ENCODE measurements at places on chromosomes 11 and 22. TPM values are rescaled to one million over a fixed set of nuclear protein-coding genes. Genes with fewer than 3 reads are reported as not detected.

RASD2 gene
- 10.2 TPM for total RNA-seq

GRCh38 chr22:45459235-45459634, 43.4 kb upstream of the FBLN1 start:
- no peak for DNase-seq

GRM5 gene
- not detected for total RNA-seq

- no peak for DNase-seq
These were observed at the start of gene PARVB for GRCh38 chr22:44024288-44024921. TSS of gene PARVB (plus strand) at chr22:44024302. CDS start at chr22:44024340, 38 bp downstream.

- no peak for DNase-seq
These were observed 66.7 kb upstream of the LMO1 start for GRCh38 chr11:8330404-8330803.

DNA sequence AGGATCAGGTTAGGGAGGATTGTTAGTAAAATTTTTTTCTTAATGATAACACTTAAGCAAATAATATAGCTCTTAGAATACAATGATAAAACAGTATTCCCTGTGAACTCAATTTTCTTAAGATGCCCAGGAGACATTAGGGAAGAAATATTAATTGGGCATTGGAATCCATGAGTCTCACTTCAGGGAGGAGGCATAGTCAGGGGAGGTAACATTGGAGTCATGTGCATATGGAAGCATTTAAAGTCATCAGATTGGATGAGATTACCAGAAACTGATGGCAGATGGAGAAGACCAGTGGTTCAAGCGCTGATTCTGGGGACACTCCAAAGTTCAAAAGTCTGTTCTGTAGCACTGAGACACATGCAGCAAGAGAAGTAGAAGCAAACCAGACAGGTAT, at the start of gene OR9G1:
Gene OR9G1, plus strand, starts transcription at position 301 of the 400 bp plus-strand sequence. CDS start 1,293 bp downstream, outside the sequence.
- no peak for DNase-seq

LGALS12 gene
- total RNA-seq = 0.24 TPM

- no peak for DNase-seq
These were observed 46.6 kb downstream of the LARGE1 start for GRCh38 chr22:33873666-33874065.

SLC22A9 gene
- total RNA-seq = 0.22 TPM

PHF21B gene
- not detected for total RNA-seq

DNA sequence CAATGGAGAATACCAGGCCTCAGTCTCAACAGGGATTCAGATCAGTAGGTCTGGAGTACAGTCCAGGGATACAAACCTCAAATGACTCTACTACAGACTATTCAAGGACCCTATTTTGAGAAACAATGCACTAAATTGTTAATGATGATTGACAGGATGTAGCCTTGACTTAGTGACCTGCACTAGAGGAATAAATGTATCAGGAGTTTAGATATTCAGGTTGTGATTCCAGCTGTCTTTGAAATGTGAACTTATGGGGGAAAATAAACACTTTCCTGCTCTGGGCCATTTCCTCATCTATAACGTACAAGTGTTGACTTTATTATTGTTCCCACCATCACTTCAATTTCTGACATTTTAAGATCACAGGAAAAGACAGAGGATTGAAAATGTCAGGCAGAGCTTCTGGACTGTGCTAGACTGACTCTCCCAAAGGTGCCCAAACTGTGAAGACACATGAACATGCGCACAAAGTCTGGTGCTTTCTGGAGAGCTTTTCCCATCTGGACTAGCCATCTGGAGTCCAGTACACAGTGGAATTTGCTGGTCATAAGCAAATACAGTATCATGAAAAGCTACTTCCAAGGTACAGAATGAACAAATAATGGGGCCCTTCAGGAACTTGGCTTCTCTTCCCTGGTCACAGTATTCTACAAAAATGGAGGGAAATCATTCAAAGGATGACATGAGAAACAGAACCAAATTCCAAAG, 110.4 kb downstream of the USP35 start:
- DNase-seq = no peak

GRCh38 chr11:1504138-1504537, 17.6 kb upstream of the MOB2 start:
- no peak for DNase-seq

SMC1B gene
- total RNA-seq = 0.15 TPM

CARD18 gene
- not detected for total RNA-seq

- no peak for DNase-seq
These were observed 977 bp upstream of the PGGHG start for GRCh38 chr11:287821-288477.

DNA sequence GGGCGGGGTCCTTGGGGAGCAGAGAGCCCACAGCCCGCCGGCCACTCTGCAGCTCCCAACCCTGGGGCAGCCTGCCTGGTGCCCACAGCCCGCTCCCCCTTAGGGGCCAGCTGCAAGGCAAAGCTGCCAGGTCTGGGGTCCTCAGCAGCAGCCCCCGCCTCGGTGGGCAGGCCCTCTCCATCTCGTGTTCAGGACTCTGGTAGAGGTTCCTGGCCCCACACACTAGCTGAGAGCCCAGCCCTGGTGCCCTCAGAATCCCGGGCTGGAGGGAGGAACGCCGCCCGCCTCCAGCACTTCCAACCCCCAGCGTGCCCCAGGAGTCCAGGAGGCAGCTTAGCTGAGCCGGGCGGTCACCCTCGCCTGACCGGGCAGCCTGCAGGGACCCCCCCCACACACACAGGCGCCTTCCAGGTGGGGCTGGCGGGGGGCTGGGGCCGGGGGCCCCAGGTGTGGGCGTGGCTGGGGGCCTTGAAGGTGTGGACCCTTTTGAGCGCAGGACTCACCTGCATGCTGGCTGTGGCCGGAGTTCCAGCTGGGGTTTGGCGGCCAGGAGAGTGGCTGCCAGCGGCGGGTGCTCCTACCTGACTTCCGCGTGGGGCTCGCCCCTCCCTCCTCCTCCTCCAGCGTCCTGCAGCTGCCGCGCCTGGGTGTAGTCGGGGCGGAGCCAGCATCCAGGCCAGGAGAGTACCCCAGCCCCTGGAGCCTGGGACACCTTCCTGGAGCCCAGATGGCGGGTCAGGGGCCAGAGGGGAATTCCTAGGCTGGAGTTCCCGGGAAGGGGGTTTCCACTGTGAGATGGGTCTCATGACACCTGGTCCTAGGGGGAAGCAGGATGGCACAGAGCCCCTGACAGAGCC, at the start of gene ANO9:
Gene ANO9, minus strand, starts transcription at position 594 of the 857 bp plus-strand sequence. Its CDS starts 85 bp downstream, at position 509.
- DNase-seq = peak; percentile 86

GRCh38 chr11:111642542-111642941, 40.3 kb downstream of the SIK2 start:
- DNase-seq = no peak

GRCh38 chr11:35717520-35717919, 54.9 kb downstream of the TRIM44 start:
- no peak for DNase-seq

GRCh38 chr11:128544471-128545051, 42.8 kb downstream of the ETS1 start:
- no peak for DNase-seq

DNA sequence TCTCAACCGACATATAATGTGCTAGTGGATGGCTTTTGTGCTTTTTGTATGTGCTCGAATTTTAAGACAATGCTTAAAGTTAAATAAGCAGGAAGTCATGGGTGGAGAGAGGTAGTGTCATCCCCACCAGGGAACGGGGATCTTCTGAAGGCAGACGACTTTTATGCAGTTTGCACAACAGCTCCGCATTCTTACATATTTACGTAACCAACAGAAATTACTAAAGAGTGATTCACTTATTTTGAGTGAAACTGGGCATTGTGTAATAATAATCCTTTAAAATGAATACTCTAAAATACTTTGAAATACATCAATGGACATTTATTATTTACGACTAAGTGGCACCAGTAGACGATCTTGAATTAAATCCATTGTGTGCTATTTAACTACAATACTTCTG, 305.1 kb downstream of the CNTN5 start:
- no peak for DNase-seq

DNA sequence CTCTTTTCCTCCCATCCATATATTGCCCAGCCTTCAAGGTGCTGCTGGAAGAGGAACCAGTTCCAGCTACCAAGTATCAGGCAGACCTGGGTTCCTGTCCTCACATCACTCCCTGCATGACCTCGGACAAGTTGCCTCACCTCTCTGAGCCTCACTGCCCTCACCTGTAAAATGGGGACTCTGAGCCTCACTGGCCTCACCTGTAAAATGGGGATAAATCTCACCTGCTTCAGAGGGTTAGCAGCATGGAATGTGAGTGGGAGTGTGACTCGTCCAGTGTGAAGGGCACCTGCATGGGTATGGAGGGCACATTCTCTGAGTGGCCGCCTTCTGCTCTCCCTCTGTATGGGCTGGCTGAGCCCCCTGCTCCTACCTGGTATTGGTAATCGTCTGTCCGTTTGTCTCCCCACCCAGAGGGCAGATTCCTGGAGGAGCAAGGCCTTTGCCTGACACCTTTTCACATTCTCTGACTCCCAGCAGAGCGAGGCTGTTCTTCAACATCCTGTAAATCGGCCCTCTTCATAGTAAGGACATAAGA, 3.7 kb downstream of the GRIK4 start:
- no peak for DNase-seq

- DNase-seq = no peak
These were observed 151.6 kb upstream of the BLID start for GRCh38 chr11:122267602-122268001.

PGR gene
- total RNA-seq = 0.27 TPM

- no peak for DNase-seq
These were observed 10.9 kb downstream of the MTMR2 start for GRCh38 chr11:95912902-95913560.

DNA sequence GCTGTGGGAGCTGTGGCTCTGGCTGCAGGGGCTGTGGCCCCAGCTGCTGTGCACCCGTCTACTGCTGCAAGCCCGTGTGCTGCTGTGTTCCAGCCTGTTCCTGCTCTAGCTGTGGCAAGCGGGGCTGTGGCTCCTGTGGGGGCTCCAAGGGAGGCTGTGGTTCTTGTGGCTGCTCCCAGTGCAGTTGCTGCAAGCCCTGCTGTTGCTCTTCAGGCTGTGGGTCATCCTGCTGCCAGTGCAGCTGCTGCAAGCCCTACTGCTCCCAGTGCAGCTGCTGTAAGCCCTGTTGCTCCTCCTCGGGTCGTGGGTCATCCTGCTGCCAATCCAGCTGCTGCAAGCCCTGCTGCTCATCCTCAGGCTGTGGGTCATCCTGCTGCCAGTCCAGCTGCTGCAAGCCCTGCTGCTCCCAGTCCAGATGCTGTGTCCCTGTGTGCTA, 514 bp downstream of the KRTAP5-9 start:
- DNase-seq = no peak

DNA sequence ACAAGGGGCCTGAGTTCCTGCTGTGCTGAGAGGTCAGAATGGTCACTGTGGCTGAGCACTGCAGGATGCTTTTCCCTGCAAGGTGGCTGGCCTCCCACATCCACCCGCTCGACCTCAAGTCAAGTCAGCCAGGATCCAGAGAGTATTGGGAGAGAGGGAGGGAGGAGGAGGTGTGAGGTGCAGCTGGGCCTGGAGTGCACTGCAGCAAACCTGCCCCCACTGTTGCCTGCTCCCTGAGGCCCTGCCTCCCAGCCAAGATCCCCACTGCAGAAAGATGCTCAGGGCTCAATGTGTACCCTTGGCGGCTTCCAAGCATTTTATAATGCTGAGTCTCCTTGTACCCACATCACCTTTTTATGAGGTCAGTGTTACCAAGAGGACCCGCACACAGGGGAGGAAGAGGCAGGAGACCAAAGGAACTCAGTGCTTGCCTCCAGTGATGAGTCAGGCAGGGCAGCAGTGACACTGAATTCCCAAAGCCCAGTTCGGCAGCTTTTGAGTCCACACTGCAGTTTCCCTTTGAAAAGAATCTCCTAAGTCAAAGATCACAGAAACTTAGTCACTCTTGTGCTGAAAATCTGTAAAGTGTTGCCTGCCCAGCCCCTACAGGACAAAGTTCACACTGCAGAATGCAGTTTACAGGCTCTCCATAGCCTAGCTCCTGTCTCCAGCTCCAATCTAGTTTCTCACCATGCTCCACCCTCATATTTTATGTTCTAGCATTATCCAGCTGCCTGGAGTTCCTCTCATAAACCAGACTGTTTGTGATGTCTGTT, 3.1 kb downstream of the ENDOD1 start:
- peak; percentile 83 for DNase-seq

GRCh38 chr22:44175676-44176075, 5.0 kb upstream of the PARVG start:
- DNase-seq = no peak

RFPL3 gene
- total RNA-seq = not detected

ACTN3 gene
- total RNA-seq = 0.11 TPM

GRCh38 chr11:18264677-18265555, 1.1 kb upstream of the SAA1 start:
- no peak for DNase-seq

MYOD1 gene
- not detected for total RNA-seq

OR51B5 gene
- total RNA-seq = not detected

DNA sequence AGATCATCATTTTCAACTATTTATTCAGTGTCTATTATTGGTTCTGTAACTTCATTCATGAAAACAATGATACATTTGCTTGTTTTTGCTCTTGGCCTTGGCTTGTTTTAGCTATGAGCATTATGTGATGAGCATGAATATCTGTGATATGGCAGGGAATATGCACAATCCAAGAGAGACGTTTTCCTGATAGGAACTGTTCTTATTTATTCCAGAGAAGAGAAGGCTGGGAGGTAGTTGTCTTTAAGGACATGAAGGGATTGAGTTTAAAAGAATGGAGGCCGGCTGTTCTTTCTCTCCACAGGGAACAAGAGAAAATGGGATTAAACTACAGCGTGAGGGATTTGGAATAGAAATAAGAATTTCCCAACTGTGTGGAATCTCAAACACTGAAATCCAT, 30.3 kb downstream of the BLID start:
- no peak for DNase-seq

- no peak for DNase-seq
These were observed 1.9 kb downstream of the PATL1 start for GRCh38 chr11:59666969-59667368.

DNA sequence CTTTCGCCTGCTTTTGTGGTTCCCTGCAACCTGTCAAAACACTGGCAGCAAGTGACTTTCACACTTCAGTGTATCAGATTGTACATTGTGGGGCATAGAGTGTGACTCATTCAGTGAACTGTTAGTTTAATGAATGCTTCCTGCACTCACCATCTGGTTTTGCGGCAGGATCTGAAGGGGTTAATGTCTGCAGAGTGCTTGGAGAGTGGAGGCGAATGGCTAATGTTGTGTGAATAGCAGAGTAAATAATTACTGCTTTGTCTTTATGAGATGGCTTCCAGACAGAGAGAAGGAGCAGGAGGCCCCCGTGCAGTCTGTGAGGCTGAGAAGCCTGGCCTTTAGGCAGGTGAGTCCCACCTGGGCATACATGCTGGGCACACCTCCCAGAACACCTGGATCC, 454.3 kb upstream of the KIRREL3 start:
- DNase-seq = no peak

- DNase-seq = no peak
These were observed at the start of gene LRP5 for GRCh38 chr11:68312117-68312779. TSS of gene LRP5 (plus strand) at chr11:68312591. CDS start at chr11:68312715, 124 bp downstream.

LRRC56 gene
- 3.2 TPM for total RNA-seq

All from colonic mucosa (tissue), 4 donors.